ENCODE measurements at places on chromosomes 12 and 14.

GRCh38 chr14:86404425-86404824 is 874.5 kb downstream of the FLRT2 start:
- no peak for DNase-seq

GRCh38 chr12:48447755-48448154 is 24.6 kb upstream of the ANP32D start:
- no peak for DNase-seq

DNA sequence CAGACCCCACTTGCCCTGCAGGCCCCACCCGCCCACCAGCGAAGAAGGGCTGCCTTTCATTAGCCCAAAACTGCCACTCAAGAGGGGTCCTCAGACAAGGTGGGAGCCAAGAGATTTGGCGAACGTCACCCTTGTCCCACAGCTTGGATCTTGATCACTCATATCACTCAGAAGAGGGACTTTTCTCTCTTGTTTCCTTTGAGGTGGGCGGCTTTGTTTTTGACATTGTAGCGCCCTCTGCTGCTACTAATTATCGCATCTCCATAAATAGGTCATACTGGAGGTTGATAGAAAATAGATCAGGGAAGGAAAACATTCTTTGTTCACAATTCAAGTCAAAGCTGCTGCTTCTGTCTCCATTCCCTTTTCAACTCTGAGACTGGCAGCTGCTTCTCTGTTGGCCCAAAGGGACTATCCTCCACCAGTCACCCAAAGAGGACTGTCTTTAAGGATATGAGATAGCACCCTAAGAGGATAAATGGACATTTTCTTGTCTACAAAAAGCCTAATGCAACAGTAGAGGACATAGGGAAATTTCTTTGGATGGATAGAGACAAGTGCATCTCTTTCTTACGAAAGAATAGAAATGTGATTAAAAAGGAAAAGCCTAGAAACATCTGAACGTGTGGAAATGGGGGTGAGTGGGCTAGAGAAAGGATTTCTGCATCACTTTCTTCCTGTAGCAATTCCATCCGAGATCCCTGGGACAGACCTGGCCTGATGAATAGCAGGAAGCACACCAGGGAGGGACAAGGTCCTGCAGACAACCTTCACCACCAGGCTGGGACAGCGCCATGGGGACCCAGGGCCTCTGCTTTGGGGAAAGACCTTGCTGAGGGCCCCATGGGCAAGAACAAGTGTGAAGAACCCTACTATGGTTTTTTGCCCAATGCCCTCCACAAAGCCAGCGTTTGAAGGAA is 115.8 kb downstream of the DAD1 start:
- no peak for DNase-seq

GRCh38 chr12:80837342-80837978 is 100.3 kb downstream of the LIN7A start:
- no peak for DNase-seq

GRCh38 chr14:104331871-104332605 is 193.7 kb downstream of the KIF26A start:
- no peak for DNase-seq

DNA sequence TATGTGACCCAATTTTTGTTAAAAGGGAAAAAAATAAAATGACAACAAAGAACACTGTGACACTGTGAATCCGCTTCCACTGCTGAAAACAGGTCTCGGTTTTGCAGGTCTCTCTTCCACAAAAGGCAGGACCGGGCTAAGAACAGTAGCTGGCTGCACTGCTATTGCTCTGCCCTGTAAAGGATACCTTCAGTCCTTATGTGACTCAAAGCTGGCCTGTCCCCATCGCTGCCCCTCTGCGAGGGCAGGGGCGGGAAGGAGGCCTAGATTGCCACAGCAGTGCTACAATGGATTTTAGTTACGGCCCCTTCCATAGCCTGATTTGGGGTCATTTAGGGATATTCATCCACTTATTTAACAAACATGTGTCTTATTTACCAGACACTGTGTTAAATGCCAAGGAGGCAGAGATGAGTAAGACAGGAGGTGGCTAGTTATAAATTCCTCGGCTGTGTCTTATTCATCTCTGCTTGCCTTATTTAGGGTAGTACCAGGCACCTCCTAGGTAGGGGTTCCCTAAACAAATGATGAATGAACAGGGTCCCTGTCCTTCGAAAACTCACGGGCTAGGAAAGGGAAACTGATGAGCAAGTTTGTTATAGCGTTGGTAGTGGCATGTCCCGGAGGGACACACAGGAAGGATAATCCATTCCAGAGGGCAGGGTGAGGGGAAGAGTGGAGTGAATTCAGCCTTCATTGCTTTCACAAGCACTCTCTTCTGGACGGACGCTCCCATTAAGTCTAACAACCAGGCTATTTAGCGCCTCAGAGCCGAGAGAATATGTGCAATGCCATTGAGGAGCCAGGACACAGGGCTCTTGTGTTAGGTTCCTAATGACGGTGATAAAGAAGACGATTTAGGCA is 73.3 kb downstream of the EID3 start:
- DNase-seq = no peak

- no peak for DNase-seq
Measured at GRCh38 chr12:132600048-132601032, 10.0 kb downstream of the LRCOL1 start.

DNA sequence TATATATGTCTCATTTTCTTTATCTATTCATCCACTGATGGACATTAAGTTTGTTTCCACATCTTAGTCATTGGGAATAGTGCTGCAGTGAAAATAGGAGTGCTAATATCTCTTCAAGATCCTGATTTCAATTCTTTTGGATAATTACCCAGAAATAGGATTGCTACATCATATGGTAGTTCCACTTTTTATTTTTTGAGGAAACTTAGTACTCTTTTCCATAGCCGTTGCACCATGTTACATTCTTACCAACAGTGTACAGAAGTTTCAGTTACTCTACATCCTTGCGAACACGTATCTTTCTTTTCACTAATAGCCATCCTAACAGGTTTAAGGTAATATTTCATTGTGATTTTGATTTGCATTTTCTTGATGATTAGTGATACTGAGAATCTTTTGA is 29.8 kb downstream of the TESPA1 start:
- DNase-seq = no peak

GRCh38 chr14:68331426-68331825 is 461.4 kb downstream of the ZFP36L1 start:
- DNase-seq = no peak

DNA sequence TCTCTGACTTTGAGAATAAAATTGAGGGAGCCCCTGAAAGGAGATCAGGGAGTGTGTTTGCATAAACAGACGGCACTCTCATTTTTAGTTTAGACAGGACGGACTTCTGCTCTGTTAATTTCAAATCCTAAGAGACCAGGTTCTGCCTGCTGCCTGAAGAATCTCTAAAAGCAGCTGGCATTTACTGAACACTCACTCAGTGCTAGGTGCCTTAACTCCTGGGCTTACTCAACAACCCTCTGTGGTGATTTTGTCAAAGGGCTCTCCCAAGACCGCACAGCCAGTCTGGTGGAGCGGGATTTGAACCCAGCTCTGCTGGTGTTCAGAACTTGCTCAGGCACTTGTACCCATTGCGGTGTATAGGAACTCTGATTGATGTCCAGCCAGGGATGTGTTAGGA is 2.2 kb downstream of the ORAI1 start:
- DNase-seq = no peak

DNA sequence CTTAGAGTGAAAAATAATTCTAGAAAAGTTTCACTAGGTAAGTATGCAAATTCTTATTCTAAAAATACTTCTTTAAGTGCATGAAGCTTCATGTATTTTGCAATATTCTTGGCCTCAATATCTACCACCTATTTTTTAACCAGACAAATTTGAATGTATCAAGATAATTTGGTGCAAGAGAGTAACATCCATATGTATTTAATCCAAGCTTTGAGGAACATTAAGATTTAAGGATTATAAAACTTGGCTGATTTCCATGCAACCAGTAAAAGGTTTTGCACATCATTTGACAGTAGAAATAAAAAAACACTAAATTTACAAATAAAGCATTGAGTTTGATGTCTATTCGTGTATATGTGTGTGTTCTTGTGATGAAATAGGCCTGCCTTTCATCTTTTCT is 7.7 kb downstream of the LUM start:
- no peak for DNase-seq

- DNase-seq = no peak
Measured at GRCh38 chr12:94140556-94140955, 7.8 kb upstream of the PLXNC1 start.

DNA sequence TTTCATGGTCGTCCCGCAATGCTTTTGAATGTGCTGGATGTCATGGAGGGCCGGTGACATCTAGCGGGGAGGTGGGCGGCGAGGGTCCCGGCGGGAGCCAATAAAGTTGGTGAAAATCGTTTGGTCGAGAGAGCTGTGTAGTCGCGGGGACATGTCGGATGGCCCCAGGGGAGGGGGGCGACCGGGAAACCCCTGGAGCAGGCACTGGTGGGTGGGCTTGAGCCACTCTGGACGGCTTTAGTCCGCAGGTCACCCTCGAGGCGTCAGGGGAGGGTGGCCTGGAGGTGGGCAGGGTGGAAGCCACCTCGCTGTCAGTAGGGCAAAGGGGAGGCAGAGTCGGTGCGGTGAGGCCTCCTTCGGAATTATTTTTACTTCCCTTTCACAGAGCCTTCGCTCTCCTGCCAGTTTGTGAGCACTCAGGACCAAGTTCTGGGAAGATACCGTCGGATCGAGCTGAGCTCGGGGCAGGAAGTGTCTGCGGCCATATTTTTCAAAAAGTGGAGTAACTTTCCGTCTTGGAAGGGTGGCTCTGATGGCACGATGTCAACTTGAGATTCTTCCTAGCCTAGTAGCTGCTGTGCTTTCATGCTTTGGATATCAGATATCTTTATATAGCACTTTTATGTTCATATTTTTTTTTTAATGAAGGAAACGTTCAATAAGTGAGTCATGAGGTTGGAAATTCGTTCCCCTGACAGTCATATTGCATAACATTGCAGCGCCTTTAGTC is 28.2 kb downstream of the WBP11 start:
- DNase-seq = no peak

DNA sequence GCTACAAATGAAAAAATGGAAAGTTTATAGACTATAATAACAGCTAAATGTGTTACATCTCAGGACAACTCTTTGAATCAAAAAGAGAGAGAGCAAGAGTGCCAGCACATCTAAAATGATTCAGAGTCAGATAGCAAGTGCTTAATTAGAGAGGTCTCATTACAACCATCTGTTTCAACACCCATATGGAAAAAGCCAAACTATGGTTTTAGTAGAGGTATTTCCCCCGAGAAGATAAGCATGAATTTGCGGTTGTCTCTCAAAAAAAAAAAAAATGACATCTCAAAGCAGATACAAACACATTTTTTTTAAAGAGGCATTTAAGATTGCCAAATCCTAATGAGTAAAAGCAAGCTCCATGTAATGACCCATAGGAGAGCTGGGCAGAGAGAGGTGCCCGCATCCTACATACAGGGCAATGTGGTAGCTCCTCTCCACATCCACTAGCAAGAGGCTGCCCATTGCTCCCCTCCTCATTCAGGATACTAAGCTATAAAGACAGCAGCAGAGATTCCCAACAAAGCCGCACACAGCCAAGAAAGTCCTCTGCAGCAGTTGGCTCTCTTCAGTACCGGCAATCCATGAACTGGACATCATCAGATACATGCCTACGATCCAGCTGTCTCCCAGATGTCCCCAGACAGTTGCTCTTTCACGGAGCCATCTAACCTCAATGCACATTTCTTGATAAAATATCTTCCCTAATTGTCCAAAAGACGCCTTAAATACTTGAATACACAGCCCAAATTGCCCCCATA is 100.4 kb downstream of the EFCAB11 start:
- no peak for DNase-seq

DNA sequence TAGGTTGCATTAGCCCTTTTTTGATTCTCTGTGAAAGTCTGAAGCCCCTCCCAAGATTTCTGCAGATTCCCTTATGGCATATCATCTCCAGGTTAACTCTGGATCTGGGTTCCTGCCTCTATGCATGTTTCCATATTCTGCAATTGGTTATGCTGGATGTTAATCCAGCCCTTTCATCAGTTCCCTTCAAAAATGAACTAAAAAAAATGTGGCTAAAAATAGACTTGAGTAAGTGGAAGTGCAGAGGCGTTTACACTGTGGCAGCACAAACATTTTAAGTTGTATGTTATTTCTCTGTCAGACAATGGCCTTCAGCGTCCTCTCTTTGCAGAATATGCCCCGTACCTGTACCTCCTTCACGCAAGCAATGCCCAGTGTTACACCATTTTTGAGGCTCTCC is 11.4 kb downstream of the MGST1 start:
- DNase-seq = no peak

GRCh38 chr14:81946834-81947798 is 413.5 kb upstream of the SEL1L start:
- no peak for DNase-seq

GRCh38 chr14:103185051-103186029 is 62.1 kb downstream of the TNFAIP2 start:
- no peak for DNase-seq

DNA sequence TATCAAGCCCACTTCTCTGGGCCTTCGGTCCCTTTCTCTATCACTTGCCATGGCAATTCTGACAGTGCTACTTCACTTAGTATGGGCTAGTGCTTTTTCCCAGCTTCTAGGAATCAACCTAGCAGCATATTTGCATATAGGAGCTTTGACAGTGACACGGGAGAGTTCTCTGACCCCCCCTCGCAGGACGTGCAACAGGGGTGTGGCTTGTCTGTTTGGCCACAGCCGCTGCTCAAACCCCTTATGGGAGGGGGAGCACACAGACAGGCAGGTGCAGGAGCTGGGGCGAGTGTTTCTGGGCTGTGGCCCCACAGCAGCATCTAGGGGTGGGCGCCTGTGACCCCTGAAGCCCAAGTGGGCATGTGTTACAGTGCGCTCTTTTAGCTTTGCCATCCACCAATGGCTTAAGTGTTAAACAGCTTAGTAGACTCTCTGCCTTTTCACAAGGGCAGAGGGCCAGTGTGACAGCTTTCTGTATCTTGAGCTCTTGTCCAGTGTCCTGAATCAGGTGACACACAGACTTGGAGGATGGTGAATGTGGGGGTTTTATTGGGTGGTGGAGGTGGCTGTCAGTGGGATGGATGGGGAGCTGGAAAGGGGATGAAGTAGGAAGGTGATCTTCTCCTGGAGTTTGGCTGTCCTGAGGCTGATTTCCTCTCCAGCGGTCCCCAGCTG is 229.3 kb downstream of the PCNX1 start:
- no peak for DNase-seq

Data from stimulated activated CD8-positive, alpha-beta memory T cell treated with anti-CD3 and anti-CD28 coated beads, Interleukin-7, amount 100 ng/mL, for 1 hour (primary cell).